Suprapubic skin (tissue), 4 donors: ENCODE measurements at places on chromosomes 2 and 18. TPM values are rescaled to one million over a fixed set of nuclear protein-coding genes. Genes with fewer than 3 reads are reported as not detected.

Gene UPP2
- total RNA-seq, result not detected

Gene ECEL1
- total RNA-seq, result 0.83 TPM

Gene ALPG
- total RNA-seq, result not detected

DNA sequence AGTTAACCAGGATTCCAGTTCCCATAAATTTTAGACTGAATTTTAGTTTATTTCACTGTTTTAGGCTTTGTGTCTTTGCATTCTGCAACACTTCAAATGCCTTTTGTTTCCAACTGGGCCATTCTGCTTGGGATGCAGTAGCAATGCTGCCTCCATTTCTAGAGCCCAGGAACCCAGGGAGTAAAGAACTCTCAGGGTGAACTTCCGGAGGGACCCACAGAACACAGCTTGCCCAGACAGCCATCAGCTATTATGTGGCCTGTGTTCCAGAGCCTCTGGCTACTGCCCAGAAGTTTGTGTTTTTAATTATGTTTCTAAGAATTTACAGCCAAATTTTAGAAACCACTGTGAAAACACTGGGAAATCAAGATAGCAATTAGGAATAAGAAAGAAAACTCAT lies 145.1 kb downstream of the TMEM163 start:
- DNase-seq, result no peak

- DNase-seq, result peak; percentile 67
Measured at GRCh38 chr2:102057502-102058292, 65.9 kb downstream of the IL1R2 start.

GRCh38 chr18:43175257-43175656 lies 59.8 kb upstream of the RIT2 start:
- no peak for DNase-seq

GRCh38 chr2:119377993-119378345 lies 11.2 kb downstream of the DBI start:
- no peak for DNase-seq

DNA sequence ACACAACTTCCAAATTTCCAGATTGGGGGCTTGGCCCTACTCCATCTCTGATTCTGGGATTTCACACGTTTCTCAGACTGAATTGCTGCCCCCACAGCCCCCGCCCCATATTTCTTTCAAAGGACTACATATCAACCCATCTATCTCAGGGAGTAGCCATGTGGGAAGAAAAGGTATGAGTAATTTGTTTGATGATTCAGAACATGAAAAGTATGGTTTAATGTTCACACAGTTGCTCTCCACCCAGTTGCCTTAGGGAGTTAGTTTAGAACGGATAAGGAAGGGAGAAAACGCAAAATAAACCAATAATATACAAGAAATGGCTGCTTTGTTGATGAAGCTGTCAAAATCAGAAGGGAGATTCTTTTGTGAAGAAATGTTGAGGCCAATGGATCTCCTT lies 145.1 kb downstream of the PIEZO2 start:
- no peak for DNase-seq

DNA sequence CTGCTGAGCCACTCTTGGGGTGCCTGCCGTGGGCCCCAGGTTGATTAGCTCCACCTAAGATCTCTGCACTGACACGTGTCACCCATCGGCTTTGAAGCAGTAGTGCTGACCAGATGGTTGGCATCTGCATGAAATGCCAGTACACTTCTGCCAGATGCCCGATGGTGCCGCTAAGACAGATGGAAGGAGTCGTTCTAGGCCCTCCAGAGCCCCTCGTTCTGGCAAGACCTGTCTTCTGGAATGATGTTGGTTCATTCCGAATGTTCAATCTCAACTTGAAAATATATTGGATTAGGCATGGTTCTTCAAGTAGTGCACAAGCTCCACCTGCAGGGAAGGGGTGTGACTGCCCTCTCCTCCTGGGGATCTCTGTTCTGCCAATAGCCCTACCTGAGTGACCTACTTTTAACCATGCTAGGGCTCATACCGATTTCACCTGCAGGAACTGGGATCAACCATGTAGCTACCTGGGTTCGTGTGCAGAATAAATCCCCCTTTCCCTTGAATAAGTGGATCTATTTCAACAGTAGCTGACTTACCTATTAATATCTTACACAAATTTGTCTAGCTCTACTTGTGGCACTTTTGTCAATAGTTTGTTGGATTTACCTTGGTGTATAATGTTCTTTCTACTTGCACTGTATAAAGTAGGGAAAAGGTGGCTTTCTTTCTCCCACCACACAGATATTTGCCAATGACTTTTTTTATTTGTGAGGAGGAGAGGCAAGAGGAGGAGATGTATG lies 342.6 kb downstream of the CTNNA2 start:
- no peak for DNase-seq
